ENCODE measurements at places on chromosomes 5 and 9. TPM values are rescaled to one million over a fixed set of nuclear protein-coding genes. Genes with fewer than 3 reads are reported as not detected.

GRCh38 chr5:109916481-109917153 lies 226.9 kb downstream of the MAN2A1 start:
- no peak for DNase-seq

ACTBL2 gene
- total RNA-seq: not detected

DNA sequence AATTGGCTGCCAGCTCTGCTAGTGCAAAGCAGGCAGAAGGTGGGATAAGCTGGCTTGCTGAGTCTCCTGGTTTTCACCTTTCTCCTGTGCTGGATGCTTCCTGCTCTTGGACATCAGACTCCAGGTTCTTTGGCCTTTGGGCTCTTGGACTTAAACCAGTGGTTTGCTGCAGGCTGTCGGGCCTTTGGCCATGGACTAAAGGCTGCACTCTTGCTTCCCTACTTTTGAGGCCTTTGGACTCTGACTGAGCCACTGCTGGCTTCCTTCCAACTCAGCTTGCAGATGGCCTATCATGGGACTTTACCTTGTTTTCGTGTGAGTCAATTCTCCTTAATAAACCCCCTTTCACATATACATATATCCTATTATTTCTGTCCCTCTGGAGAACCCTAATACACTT lies 1293.9 kb upstream of the CDH6 start:
- DNase-seq: no peak

DNA sequence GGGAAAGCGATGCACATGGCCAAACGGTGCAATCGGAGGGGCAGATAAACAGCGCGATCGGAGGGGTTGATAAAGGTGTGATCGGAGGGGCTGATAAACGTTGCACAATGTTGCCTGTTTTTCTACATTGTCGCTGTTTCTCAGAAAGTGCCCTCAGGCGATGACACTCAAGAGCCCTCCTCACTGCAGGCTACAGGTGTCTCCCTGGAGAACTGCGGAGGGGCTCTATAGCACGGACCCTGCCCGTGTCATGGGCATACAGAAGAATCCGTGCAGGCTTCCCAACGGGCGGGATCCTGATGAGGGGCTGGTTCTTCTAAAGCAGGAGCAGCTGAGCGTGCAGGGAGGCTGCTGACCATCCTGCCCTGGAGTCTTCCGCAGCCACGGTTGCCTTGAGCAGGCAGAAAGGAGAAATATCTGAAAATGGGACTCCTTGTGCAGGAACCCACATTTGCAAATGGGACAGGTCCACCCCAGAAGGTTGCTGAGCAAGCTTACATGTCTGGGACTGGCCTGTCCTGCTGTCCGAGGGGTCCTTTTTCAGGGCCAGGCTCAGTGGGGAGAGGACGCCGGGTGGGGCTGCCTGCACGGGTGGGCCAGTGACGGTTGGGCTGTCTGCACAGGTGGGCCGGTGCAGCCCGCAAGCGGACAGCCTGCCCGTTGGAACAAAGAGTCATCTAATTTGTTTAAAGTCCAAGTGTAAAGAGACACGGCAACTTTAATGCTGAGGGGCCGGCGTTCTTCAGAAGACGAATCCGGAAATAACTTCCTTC lies 25.1 kb upstream of the LPCAT1 start:
- DNase-seq: no peak

CCDC183 gene
- total RNA-seq: 0.16 TPM

GRCh38 chr9:109507421-109507838 lies 9.3 kb upstream of the PTPN3 start:
- peak; percentile 52 for DNase-seq

- DNase-seq: peak; percentile 52
Measured at GRCh38 chr5:73122875-73123810, 2.8 kb downstream of the TMEM171 start.

DNA sequence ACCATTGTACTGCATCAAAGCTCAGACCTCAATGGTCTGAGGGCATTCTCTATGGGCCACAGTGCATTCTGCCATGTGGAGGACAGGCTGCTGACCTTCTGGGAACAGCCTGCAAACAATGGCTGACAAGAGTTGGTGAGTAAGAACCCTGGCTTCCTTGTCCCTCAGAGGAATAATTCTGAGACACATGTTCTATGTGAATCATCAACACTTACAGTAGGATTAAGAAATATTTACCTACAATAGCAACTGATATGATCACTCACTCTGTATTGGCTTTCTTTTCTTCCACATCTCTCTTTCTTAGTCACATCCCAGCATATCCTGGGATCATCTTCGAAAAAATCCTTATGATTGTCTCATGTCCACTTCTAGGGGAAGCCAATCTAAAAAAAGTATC lies 306.5 kb upstream of the ITGA1 start:
- no peak for DNase-seq

DNA sequence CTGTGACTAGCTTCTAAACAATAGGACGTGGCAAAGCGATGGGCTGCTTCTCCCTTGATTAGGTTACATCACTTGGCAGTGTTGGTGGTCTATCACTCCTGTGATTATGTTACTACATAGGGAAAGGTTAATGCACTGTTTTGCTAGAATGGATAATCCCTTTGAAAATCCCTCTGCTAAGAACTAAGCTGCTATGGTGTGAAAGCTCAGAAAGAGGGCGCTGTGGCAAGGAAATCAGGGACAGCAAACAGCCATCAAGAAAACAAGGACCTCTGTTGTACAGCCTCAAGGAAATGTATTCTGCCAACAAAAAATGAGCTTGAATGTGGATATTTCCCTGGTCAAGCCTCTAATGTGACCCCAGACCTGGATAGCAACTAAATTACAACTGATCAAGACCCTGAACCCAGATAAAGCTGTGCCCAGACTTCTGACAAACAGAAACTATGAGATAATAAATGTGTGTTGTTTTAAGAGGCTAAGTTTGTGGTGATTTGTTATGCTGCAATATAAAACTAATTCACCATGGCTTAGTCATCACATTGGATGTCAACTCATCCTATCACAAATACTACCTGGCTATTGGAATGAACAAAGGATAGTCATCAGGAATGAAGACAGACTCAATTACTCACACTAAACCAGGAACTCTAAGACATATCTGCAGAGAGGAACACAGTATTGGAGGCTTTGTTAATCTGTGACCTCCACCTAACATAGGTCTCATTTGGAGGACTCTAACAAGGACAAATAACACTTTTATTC lies 1215.9 kb downstream of the EFNA5 start:
- DNase-seq: no peak

LCNL1 gene
- total RNA-seq: not detected

COL27A1 gene
- total RNA-seq: 4.7 TPM

DNA sequence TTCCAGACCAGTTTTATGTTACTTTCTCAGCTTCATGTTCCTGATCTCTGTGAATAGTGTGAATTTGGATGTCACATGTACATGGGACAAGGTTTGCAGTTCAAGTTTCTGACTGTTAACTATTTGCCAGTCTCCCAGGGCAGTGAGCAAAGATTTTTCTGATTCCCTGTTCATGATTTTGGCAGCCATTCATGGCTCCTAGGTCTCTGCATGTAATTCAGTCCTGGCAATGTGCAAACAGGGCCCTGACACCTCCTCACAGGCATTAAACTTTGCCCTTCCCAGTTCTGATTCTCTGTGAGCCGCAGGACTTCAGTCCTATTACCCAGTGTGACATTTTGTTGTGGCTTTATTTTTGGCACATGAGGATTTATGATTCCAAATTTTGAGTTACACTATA lies 349.7 kb downstream of the ARRDC3 start:
- DNase-seq: no peak

SLC6A3 gene
- total RNA-seq: not detected

All from SJSA1 (cell line).